ENCODE measurements at places on chromosomes 4 and X.

GRCh38 chrX:120459309-120459708, 9.8 kb downstream of the LAMP2 start:
- no peak for DNase-seq

DNA sequence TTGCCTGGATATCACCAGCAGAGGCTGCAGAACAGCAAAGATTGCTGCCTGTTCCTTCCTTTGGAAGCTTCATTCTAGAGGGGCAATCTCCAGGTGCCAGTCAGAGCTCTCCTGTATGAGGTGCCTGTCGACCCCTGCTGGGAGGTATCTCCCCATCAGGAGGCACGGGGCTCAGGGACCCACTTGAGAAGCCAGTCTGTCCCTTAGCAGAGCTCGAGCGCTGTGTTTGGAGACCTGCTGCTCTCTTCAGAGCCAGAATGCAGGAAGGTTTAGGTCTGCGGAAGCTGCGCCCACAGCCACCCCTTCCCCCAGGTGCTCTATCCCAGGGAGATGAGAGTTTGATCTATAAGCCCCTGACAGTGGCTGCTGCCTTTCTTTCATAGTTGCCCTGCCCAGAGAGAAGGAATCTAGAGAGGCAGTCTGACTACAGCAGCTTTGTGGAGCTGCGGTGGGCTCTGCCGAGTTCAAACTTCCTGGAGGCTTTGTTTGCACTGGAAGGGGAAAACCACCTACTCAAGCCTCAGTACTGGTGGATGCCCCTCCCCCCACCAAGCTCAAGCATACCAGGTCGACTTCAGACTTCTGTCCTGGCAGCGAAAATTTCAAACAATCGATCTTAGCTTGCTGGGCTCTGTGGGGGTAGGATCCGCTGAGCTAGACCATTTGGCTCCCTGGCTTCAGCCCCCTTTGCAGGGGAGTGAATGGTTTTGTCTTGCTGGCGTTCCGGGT, 57.9 kb downstream of the DKK2 start:
- DNase-seq, result no peak

GRCh38 chrX:2902841-2903240, 26.3 kb downstream of the ARSD start:
- no peak for DNase-seq

- DNase-seq, result no peak
Measured at GRCh38 chrX:38985945-38986344, 184.7 kb downstream of the MID1IP1 start.

GRCh38 chr4:2472187-2472586, 3.3 kb downstream of the RNF4 start:
- DNase-seq, result no peak

- no peak for DNase-seq
Measured at GRCh38 chr4:113474017-113474416, 287.5 kb downstream of the CAMK2D start.

DNA sequence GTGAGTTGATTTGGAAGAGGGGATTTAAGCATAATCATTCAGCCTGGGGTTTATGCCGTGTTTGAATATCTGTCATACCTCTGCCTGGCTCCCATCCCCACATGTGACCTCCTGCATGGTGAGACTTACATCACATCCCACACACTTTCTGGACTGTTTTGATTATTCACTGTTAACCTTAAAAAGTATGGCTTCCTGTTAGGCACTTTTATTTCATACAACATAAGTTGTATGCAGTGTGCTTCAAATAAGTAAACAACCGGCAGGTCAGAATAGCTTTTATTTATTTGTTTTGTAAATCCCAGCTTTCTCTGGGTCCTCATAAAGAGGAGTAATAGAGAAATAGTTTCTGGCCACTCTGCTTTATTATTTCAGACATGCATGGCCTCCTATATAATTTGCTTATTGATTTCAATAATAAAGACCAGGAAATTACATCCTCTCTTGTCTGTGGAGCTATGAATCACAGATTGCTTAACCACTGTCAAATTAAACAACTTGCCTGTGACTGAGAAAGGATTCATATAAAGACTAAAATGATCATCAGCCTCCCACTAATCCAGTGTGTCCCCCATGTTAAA, 376.8 kb upstream of the ZFP42 start:
- no peak for DNase-seq

DNA sequence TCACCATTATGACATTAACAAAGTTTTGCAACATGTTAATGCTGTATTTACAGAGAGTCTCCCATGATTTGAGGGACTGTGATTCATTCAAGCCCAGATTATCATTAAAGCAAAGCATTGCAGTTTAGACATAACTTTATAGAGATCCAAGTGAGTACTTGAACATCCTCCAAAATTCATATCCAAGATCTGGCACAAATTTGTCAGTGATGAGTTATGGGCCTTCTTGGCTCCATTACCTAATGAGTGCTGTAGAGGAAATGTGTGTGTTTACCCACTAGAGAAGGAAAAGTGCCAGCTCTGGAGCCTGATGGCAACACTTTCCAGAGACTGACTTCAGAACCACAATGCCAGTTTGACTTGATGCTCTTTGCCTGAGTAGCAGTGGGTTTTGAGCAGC, 432.3 kb downstream of the GALNTL6 start:
- DNase-seq, result no peak

DNA sequence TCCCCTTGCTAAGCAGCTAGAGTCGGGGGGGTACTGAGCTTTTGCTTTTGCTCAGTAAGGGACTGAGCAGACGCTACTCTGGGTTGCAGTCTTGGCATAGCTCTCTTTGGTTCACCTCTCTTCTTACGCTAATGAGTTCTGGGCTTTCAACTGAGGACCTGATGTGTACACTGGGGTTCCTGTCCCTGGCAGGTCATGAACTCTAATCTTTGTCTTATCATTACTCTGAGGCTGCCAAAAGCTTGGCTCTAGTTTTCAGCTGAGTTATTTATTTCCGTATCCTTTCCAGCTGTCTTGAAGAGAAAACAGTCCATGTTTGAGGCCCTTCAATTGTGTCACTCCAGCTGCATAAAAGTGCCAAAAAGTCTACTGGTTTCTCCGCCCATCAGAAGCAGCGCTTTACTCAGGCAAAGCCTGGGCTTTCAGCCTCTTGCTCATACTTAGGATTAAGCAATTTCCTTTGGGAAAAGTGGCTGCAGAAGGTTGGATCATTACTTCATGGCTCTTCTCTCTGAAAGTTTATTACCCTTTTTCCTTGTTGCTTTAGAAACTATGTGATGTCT, 121.0 kb upstream of the STOX2 start:
- no peak for DNase-seq

DNA sequence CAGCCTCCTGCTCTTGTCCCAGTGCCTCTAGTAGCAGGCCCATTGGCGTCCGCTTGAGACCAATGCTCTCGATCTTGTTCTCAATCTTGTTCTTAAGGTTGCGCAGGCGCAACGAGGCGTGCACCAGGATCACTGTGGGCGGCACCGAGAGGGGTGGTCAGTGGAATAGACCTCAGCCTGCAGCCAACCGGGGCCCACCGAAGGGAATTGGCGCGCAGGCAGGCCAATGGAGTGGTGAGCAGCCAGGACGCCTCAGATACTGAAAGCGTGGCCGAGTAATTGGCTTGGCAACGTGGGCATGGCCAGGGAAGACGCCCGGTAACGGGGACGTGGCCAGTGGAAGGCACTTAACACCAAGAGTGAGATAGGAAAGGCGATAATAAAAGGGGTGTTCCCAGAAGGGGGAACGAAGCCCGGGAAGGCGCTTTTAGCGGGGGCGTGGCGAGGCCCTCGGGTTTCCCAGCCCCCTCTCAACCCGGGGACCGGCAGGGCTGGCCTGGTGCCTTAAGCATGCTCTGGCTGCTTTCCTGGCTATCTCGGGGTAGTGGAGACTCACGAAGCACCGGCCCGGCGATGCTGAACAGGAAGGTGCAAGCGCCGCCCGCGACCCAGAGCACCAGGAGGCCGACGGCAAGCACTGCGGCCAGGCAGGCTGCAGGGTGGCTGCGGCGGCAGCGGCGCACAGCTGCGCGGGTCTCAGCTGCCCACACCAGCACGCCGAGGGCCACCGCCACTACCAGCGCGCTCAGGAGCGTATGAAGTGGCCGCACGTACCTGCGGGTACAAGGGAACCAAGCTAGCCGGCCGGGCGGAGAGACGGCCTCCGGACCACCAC, 1.7 kb downstream of the PRAF2 start:
- DNase-seq, result no peak

- no peak for DNase-seq
Measured at GRCh38 chrX:133513123-133513522, 97.8 kb upstream of the GPC4 start.

DNA sequence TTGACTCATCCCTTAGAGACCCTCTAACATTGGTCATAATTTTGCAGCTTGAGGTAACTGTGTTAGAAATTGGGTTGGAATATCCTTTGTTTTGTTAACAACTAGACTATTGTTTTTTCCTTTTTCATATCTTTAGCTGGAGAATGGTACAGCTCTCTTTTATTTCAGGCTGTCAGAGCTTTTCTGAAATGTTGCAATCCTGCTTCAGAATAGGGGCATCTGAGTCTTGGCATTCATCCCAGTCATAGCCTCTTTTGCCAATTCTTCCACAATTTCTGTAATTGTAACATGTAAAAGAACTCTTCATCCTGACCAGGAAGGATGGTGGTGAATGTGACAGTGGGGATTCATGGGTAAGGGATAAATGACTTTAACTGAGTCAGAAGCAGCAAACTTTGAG, 128.7 kb downstream of the FHIP1A start:
- DNase-seq, result no peak

- no peak for DNase-seq
Measured at GRCh38 chr4:156969101-156969500, 2.5 kb downstream of the PDGFC start.

DNA sequence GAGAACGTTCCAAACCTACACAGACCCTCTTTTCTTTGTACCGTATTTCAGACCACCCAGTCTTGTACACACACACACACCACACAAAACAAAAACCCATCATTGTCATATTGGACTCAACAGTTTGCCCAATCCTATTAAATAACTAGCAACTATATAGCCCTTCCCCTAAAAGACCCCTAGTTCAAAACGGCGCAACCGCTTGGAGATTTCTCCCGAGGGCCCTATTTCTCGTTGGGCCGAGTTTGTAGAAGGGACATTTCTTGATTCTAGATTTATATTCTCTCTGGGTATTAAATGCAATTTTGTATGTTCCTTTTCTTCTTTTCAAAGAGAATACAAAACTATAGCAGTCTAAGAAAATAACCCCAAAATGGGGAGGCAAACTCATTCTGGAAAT, 547 bp upstream of the PDGFRA start:
- DNase-seq, result no peak

DNA sequence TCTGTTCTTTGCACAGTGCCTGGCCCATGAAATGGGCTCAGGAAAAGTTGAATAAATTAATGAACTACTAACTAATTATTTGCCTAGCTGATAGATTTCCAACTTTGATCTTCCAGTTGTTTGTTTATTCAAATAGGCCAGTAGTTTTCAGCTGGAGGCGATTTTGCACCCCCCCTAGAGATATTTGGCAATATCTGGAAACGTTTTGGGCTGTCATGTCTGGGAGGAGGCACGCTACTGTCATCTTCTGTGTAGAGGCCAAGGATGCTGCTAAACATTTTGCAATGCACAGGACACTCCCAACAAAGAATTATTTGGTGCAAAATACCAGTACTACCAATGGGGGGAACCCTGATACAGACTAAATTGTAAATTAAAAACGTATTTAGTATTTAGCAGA, 81.9 kb downstream of the VCX2 start:
- no peak for DNase-seq

GRCh38 chr4:84159762-84160161, 339.3 kb downstream of the NKX6-1 start:
- no peak for DNase-seq

GRCh38 chr4:159429693-159430035, 326.8 kb downstream of the RAPGEF2 start:
- DNase-seq, result no peak

- peak; percentile 65 for DNase-seq
Measured at GRCh38 chrX:149631234-149632165, at the start of gene TMEM185A. Gene TMEM185A, minus strand, starts transcription at chrX:149631792. Its CDS starts 212 bp downstream, at chrX:149631580.

- DNase-seq, result no peak
Measured at GRCh38 chr4:142285222-142285583, 560.9 kb downstream of the INPP4B start.

- DNase-seq, result no peak
Measured at GRCh38 chr4:112270640-112271421, 14.9 kb downstream of the TIFA start.

DNA sequence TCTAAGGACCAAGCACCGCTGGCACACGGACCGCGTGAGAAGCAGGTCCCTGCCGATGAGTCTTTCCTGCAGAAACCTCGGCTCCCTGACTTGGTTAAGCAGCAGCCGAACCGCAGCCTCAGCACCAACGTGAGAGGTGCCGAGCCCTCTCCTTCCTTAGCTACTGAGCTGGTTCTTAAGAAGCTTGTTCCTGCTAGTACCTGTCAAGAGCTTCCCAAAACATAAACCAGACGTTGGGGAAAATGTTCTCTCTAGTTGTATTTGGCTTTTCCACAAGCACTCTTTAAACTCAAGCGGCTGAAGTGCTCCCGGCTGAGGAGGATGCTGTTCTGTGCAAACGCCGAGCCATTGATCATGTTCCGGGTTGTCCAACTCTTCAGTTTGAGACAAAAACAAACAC, 29.3 kb upstream of the TLR3 start:
- no peak for DNase-seq

- no peak for DNase-seq
Measured at GRCh38 chr4:57378766-57379165, 268.6 kb upstream of the IGFBP7 start.

GRCh38 chr4:78910612-78911011, 28.6 kb downstream of the PAQR3 start:
- no peak for DNase-seq

GRCh38 chrX:131729295-131729694, 185.4 kb downstream of the OR13H1 start:
- no peak for DNase-seq

DNA sequence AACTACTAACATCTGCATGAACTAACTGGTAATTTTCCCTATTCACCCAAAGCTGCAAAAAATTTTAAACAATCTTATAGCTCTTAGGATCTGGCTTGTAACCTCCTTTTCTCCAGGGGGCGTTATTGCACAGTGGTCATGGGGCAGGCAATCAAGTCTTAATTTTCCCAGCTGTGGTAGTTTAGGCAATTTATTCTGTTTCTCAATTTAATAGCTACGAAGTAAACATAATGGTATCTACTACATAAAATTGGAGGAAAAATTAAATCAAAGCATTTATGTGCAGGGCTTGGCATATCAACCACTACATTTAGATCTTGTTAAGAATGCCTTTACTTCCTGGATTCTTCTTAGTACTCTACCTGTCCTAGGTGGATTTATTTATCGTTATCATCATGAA, 137.4 kb upstream of the GUCY1A1 start:
- no peak for DNase-seq

All from activated effector memory CD4-positive, alpha-beta T cell treated with Interleukin-2 at 50 U/mL for 16 hours (primary cell).